ENCODE measurements at places on chromosomes 4 and X. TPM values are rescaled to one million over a fixed set of nuclear protein-coding genes. Genes with fewer than 3 reads are reported as not detected.

The TRPC3 gene
- 0.26 TPM for total RNA-seq

The VSIG4 gene
- total RNA-seq, result 0.25 TPM

The ZNF732 gene
- total RNA-seq, result 30.2 TPM

DNA sequence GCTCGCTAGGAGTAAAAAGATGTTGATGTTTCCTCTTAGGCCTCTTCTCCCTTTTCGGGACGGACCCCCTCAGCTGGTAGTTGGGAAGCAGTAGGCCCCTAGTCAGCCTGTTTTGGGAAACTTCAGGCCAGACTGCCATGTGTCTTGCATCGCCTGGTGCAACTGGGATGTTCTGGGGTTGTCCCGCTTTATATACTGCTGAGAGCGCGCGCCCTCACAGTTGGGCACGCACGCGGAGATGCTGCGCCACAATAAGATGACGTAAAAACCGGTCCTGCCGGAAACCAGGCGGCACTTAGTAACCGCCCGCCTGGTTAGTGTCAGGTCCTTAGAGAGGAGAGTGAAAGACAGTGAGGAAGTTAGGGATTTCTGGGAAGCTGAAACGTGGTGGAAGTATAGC lies 231.3 kb upstream of the CT83 start:
- no peak for DNase-seq
- H3K27ac ChIP-seq, result no peak overlapping the region
- no peaks in the 10 kb centered on the region for H3K27me3 ChIP-seq
- no peaks in the 10 kb centered on the region for H3K36me3 ChIP-seq

GRCh38 chr4:23710298-23710697 lies 179.5 kb downstream of the PPARGC1A start:
- H3K27me3 ChIP-seq, result no peaks in the 10 kb centered on the region
- H3K36me3 ChIP-seq, result no peaks in the 10 kb centered on the region
- H3K4me3 ChIP-seq, result no peak overlapping the region
- H3K4me1 ChIP-seq, result no peaks in the 10 kb centered on the region
- DNase-seq, result no peak

- no peak overlapping the region for H3K4me3 ChIP-seq
- no peaks in the 10 kb centered on the region for H3K36me3 ChIP-seq
Measured at GRCh38 chr4:40377512-40378365, 42.6 kb downstream of the CHRNA9 start.
